Fibroblast of villous mesenchyme (primary cell): ENCODE measurements at places on chromosomes 5 and 9. TPM values are rescaled to one million over a fixed set of nuclear protein-coding genes. Genes with fewer than 3 reads are reported as not detected.

Gene PDGFRB
- 341 TPM in 2 replicates for total RNA-seq

Gene PPIC
- total RNA-seq, result 42.5 and 57.0 TPM in 2 replicates

Gene ROR2
- total RNA-seq, result 3.0 and 5.2 TPM in 2 replicates

GRCh38 chr9:135513351-135513846 lies 7.8 kb upstream of the LCN1 start:
- DNase-seq, result peak; percentile 23

DNA sequence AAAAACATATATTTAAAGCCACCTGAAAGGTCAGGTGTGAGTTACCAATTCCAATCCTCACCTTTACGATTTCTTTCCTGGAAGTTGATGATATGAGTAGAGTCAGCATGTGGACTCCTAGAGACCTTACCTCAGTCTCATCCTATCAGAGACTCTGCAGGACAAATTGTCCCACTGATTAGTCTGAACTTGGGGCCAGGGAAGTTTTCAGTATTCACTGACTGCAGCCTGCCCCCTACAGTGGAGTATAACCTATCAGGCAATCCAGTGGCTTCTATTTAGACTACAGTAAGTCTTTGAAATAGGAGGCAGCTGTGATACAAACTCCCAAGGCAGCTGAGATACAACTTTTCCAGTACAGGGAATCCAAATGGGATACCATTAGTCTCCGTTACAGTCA lies 449.4 kb upstream of the CDH10 start:
- DNase-seq, result no peak

GRCh38 chr5:173736374-173736773 lies 119.9 kb upstream of the BOD1 start:
- DNase-seq, result no peak

DNA sequence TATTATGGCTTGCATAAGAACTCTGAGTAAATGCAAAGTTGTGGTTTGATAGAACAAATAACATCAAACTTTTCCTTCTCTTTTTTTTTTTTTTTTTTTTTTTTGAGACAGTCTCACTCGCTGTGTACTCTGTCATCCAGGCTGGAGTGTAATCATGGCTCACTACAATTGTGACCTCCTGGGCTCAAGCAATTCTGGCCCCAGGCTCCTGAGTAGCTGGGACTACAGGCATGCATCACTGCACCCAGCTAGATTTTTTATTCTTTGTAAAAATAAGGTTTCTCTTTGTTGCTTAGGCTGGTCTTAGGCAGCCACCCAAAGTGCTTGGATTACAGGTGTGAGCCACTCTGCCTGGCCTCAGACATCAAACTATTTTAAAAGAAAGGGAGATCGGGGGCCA lies 19.0 kb upstream of the PTGER4 start:
- no peak for DNase-seq
